ENCODE measurements at places on chromosomes 13 and 19. TPM values are rescaled to one million over a fixed set of nuclear protein-coding genes. Genes with fewer than 3 reads are reported as not detected.

APOC1 gene
- 0.79 TPM for total RNA-seq

LIM2 gene
- not detected for total RNA-seq

DNA sequence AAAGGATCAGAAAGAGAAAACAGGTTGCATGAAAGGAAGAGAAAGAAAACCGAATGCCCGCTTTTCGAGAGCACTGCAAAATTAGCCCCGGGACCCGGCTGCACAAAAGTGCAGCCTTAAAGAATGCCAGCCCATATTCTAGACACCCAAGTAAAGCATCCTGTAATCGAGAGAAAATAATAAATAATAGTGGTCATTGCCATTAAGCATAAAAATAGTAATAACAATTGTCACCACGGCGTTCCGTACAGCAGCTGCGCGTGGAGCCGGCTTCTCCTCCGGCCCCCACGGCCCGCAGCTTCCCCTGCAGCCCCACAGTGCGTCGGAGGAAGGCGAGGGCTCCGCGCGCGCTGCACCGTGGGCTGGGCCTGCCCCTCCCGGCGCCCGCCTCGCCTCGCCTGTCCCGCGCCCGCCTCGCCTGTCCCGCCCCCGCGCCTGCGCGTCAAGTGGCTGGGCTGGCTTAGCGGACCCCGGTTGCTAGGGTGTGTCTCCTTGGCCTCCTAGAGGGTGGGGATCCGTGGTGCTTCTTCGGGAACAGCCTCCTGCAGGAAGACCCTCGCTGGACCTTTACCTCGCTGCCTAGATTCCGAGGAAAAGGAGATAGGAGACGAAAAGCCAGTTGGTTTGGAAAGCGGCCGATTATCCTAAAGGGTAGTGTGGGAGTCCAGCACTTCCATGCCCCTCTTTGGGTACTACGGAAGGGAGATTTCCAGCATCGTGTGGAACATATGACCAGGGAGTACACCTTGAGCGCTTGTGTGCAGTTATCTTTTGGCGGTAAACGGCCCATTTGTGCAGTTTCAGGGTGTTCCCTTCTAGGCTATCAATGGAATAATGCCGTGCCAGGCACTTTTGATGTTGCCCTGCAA is at the start of gene LRRC63:
Gene LRRC63, plus strand, starts transcription at position 446 of the 869 bp plus-strand sequence. CDS start 1,107 bp downstream, outside the sequence.
- DNase-seq: peak; percentile 26

ARHGAP33 gene
- not detected for total RNA-seq

DNA sequence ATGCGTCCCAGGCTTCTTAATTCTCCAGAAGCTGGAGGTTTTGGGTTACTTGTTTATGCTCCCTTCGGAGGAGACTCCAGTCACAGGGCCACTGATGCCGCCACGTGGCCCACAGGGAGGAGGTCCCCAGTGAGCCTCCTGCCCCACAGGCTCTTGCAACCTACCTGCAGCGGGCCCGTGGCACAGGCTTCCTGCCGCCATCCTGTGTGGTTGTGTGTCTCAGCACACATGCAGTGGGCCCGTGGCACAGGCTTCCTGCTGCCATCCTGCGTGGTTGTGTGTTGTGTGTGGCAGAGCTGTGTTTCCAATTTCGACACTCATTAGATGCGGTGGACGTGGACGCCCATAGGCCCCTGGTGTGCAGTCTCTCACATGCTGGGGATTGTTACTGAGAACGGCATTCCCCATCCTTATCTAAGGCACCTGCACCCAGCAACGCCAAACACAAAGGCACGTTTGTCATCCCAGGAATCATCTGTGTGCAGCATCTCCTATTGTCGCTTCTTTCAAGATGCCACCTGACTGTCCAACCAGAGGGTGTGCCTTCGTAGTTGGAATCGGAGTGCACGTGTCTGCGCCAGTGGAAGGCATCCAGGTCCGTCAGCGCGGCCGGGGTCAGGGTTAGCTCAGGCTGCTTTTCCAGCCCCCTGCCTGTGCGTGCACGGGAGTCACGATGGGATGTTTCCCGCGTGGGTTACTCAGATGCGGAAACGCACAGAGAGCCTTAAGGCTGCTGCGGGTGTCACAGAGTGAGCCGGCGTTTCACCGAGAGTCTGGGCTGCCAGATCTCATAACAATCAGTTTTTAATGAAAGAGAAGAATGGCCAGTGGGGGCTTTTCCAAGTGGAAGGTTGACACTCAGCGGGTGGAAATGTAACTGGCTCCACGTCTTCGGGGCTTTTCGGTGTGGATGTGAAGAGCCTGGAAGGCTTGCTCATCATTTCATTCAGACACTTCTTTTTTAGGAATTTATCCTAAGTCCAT is 119.8 kb downstream of the ATP11A start:
- no peak for DNase-seq

- no peak for DNase-seq
Observed at GRCh38 chr19:2973229-2973628, 4.1 kb upstream of the TLE6 start.

- peak; percentile 25 for DNase-seq
Observed at GRCh38 chr19:18205200-18205892, 1.5 kb upstream of the RAB3A start.

DNA sequence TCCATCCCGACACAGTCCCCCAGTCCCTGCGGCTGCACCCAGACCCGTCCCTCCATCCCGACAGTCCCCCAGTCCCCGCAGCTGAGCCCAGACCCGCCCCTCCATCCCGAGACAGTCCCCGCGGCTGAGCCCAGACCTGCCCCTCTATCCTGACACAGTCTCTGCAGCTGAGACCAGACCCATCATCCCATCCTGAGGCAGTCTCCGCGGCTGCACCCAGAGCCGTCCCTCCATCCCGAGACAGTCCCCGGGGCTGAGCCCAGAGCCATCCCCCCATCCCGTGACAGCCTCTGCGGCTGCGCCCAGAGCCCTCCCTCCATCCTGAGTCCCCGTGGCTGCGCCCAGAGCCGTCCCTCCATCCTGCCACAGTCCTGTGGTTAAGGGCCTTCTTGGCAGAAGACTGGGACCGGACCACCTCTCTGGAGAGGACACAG is 28.8 kb upstream of the TMEM255B start:
- DNase-seq: no peak

TTC9B gene
- not detected for total RNA-seq

SHC2 gene
- total RNA-seq: 0.51 TPM

GRCh38 chr13:97875911-97876310 is 77.6 kb upstream of the IPO5 start:
- no peak for DNase-seq

MEF2B gene
- total RNA-seq: 0.26 TPM

GRCh38 chr19:5131031-5131505 is 162.2 kb downstream of the KDM4B start:
- no peak for DNase-seq

DNA sequence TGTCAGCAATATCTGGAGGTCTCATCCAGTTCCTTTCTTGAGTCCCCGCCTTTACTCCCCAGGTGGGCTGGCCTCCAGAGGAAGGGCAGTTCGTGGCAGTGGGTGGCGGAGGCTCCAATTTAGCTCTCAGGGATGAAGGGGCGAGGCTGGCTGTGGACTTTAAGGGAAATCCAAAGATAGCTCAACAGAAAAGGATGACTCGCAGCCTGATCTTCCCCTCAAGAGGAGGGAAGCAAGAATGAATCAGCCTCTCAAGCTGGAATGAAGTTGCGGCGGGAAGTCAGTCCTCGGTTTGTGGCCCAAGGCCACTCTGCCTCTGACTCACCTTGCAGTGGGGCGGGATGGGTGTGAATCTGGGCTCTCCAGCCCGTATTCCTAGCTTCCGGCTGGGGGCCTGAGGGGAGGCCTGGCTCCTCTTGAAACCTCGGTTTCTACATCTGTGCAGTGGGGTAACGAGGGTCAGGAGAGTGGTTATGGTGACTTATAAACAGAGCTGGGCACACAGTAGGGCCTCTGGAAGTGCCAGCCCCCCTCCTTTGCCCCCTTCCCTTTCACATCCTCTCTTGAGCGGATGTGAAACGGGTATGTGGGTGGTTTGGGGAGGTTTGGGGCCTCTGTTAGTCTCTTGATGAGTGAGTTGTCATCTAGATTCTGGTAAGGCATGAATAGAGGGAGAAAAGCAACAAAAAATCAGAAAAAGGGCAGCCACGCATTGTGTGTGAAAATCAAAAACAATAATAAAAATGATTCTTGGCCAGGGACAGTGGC is 10.5 kb upstream of the SMG9 start:
- peak; percentile 95 for DNase-seq

ZNF729 gene
- not detected for total RNA-seq

- no peak for DNase-seq
Observed at GRCh38 chr19:18551631-18552030, 6.0 kb upstream of the KXD1 start.

RDH8 gene
- not detected for total RNA-seq

DNA sequence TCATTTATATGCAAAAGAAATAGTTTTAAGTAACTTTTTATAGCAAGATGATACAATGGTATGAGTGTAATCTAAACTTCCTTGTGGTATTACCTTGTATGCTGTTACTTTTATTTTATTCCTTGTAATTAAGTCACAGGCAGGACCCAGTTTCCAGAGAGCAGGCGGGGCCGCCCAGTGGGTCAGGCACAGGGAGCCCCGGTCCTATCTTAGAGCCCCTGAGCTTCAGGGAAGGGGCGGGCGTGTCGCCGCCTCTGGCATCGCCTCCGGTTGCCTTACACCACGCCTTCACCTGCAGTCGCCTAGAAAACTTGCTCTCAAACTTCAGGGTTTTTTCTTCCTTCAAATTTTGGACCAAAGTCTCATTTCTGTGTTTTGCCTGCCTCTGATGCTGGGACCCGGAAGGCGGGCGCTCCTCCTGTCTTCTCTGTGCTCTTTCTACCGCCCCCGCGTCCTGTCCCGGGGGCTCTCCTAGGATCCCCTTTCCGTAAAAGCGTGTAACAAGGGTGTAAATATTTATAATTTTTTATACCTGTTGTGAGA is 10.2 kb downstream of the PLPPR3 start:
- no peak for DNase-seq

- DNase-seq: no peak
Observed at GRCh38 chr13:71171740-71172139, 695.3 kb downstream of the DACH1 start.

WASF3 gene
- 4.5 TPM for total RNA-seq

DNA sequence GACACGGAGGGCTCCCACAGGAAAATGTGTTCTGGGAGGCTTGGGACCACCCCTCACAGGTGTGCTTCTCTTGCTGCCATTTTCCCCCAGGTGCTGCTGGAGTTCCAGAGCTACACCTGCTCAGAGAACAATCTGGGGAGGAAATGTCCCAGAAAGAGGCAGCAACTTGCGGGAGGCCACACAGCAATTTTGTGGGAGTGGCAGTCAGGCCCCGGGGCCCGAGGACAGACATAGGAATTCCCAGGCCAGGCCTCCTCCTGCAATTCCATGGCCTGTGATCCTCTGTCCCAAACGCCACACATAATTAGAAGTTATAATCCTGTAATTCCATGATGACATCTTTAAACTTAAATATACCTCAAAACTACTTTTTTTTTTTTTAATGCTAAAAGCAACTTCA is 1.8 kb downstream of the RHPN2 start:
- DNase-seq: no peak

DNA sequence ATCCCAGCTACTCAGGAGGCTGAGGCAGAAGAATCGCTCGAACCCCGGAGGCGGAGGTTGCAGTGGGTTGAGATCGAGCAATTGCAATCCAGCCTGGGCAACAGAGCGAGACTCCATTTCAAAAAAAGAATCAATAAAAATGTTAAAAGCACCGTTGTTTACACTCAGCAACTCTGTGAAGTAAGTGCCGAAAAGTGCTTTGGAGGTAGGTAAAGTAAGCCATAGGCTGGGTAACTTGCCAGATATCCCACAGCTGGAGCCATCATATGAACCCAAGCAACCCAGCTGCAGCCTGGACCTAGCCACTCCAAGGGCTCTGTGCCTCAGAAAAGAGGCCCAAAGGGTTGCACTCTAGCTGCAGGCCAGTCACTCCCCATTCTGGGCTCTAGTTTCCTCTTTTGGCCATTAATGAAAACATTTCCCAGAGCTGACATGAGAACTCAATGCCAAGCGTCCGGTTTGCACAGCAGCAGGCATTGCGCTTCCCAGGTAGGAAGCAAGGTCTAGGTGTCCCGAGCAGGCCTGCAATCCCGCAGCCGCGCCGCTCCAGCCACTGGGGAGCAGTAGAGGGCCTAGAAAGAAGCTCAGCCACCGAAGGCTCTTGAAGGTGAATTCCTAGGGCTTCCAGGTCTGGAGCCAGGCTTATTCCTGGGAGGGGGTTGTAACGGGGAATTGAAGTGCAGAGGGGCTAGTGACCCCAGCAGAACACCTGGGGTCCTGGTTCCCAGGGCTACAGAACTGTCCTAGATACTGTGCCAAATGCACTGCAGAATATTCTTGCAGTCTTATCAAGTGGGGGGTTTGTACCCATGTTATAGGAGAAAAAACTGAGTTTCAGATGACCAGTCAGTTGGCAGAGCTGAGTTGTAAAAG is 4.1 kb upstream of the CD79A start:
- peak; percentile 72 for DNase-seq

DNA sequence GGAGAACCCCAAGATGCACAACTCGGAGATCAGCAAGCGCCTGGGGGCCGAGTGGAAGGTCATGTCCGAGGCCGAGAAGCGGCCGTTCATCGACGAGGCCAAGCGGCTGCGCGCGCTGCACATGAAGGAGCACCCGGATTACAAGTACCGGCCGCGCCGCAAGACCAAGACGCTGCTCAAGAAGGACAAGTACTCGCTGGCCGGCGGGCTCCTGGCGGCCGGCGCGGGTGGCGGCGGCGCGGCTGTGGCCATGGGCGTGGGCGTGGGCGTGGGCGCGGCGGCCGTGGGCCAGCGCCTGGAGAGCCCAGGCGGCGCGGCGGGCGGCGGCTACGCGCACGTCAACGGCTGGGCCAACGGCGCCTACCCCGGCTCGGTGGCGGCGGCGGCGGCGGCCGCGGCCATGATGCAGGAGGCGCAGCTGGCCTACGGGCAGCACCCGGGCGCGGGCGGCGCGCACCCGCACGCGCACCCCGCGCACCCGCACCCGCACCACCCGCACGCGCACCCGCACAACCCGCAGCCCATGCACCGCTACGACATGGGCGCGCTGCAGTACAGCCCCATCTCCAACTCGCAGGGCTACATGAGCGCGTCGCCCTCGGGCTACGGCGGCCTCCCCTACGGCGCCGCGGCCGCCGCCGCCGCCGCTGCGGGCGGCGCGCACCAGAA is 1.1 kb downstream of the SOX1 start:
- DNase-seq: no peak

ZNF554 gene
- total RNA-seq: 3.9 TPM

DNA sequence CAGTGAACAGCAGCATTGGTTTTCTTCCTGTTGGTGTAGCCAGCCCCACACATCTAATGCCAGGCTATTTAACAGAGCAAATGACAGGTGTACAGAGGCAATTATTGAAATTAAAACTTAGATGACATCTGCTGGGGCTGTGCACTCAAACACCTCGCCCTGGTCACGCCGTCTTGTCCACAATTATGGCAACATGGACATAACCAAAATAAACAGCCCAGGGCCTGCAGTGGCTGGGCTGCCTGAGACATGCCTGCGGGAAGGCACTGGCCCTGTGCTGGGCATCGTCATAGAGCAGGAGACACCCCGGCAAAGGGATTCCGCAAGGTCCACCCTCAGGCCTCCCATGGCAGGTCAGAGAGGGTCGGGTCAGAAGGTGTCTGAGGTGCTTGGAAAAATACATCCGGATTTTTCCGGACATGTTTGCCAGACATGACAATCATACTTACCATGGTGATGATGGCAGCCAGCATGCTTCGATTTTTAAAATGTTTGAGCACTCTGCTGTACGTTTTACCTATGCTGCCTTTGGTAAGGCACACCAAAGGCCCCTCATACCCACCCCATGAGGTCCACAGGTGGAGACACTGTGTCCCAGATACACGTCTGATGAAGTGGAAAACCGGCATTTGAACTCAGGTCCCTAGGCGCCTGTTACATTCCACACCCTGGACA is 47.8 kb downstream of the TSHZ3 start:
- no peak for DNase-seq

GRCh38 chr13:83350569-83350968 is 531.7 kb downstream of the SLITRK1 start:
- peak; percentile 35 for DNase-seq

ZNF222 gene
- total RNA-seq: 8.2 TPM
